ENCODE measurements at places on chromosomes 1 and 21.
A peak's percentile ranks its signal among the peaks of the same experiment; 100 is the strongest.

GRCh38 chr21:19328954-19329353 lies 925.4 kb upstream of the TMPRSS15 start:
- no peak for DNase-seq

- no peak for DNase-seq
Observed at GRCh38 chr1:198756470-198756869, 117.6 kb downstream of the PTPRC start.

DNA sequence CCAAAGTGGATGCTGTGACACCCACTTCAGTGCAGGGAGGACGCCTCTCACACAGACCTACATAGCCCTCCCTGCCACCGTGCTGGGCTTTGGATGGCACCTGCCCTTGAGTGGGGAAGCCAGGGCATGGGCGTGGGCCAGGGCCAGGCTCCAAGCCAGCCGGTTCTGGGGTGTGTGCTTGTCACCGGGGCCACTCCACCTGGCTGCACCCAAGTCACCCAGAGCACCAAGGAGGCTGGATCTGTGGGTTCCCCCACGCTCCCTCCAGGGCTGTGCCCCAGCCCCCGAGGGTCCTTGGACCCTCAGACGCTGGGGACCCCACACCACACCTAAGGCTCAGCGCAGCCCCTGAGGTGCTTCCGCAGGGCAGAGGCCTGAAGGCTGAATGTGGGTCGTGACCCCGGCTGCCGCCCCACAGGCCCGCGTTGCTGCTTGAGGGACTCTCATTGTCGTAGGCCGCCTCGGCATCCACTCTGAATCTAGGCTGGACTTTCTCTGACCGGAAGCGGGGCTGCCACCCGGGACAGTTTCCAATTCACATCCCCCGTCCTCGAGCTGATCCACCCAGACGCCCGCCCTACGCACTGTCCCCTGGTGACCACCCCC lies 1.5 kb downstream of the MXRA8 start:
- DNase-seq = no peak

- peak; percentile 60 for DNase-seq
Observed at GRCh38 chr1:39272027-39272797, 67.7 kb downstream of the MACF1 start.

DNA sequence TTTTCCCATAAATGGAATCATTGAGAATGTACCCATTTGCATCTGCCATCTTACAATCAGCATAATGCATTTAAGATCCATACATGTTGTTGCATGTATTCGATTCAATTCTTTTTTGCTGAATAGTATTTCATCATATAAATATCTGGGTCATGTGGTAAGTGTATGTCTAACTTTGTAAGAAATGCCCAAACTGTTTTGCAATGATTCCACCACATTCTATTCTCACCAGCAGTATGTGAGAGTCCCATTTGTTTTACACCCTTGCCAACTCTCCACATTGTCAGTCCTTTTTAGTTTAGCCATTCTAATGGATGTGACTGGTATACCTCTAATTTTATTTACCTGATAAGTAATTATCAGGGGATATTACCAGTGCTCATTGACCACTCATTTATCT lies 115.8 kb upstream of the PBX1 start:
- no peak for DNase-seq

GRCh38 chr1:21782349-21782867 lies 541 bp downstream of the USP48 start:
- DNase-seq = peak; percentile 55

GRCh38 chr1:226712742-226713419 lies 26.2 kb downstream of the ITPKB start:
- DNase-seq = no peak

DNA sequence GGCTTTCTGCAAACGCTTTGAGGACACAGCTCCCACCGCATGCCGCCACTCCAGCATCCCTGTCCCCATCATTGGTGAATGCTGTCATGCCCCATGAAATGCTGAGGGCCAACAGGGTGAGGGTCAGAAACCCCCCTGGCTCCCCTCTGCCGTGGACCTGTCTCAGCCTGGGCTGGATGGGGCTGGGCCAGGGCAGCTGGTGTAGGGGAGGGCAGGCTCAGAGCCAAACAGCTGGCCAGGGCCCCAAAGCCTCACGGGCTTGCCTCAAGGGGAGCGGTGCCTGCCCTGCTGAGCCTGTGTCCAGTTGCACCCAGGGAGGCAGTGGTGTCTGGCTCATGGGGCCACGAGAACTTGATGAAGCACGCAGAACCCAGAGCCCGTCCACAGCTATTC lies 49.7 kb downstream of the S100B start:
- DNase-seq = no peak

GRCh38 chr21:45578811-45579381 lies 36.7 kb upstream of the SLC19A1 start:
- DNase-seq = no peak

- no peak for DNase-seq
Observed at GRCh38 chr1:107196973-107197562, 56.2 kb downstream of the NTNG1 start.

- DNase-seq = no peak
Observed at GRCh38 chr1:62727656-62728407, 39.6 kb upstream of the DOCK7 start.

DNA sequence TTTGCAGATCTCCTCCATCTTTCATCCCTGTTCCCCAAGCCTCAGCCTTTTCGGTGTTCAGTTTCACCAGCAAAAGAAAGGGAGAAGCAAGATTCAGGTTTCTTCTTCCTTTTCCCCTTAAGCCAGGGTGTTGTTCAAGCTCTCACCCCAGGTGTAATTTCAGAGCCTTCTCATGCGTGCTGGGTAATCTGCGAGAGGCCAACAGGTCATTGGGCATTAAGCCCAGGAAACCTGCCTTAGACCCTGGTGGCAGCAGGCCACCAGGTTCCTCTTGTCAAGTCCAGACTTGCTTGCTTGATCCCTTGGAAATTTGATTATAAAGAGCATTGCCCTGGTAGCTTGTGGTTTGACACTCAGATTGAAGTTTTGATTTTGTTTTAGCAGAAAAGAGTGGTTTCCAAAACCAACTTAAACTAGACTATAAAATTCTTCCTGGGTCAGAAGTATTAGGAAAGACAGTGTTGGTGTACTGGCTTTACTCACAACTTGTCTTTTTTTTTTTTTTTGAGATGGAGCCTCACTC lies 6.9 kb downstream of the AKR1A1 start:
- DNase-seq = no peak

DNA sequence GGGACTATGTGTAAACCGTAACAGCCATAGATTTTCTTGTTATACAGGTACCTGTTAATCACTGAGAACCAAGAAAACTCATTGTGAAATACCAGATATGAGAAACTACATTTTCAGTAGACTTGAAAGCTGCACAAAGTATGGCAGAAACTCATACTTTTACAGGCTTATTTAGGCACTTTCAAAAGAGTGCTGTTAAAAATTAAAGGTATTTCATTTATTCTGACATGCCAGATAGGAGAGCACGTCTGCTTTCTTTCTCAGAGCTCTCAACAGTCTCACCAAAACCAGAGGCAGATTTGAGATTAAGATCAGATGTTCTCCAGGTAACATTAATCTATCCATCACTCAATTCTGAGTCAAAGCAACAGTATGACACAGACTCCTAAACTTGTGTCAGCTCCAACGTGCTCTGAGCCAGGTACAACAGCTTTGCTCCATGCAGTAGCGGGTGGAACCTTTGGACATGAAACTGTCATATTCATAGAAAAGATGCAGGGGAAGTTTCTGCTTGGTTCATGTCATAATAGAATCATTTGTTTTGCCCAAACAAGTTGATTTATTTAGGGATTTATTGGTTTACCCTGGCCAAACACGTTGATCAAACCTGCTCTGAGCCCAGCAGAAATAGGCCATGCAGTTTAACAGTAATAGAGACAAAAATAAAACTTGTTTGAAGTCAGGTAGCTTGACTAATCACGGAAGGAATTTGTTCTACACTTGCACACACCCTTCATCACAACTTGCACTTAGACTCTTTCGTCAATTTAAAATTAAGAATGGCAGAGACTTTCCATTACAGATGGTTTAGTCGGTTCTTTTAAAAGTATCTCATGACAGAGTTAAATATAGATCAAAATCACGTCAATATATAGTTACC lies 20.8 kb upstream of the TSNAX start:
- DNase-seq = no peak

GRCh38 chr1:46523496-46524353 lies 27.7 kb downstream of the KNCN start:
- peak; percentile 76 for DNase-seq

DNA sequence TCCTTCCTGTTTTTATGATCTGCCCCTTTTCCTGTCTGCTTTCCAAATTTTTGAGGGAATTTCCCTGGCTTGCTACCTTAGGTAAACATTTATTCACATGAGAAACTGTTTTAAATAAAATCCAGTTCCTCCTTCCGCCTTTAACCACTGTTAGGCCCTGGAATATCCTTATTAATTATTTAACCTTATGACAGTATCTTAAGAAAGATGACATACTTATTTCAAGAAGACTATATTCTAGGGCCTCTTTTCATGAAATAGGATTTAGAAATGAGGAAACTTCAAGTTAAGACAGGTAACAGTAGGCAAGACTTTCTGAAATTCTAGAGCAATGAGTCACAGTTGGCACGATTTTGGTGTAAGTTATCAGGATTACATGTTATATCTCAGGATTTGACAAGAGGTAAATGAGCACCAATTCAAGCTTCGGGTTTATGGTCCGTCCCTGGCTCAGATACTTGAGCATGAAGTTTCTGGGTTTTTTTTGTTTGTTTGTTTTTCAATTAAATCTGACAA lies 2.0 kb upstream of the TNFSF18 start:
- DNase-seq = no peak

GRCh38 chr1:94326329-94326728 lies 88.9 kb upstream of the ARHGAP29 start:
- DNase-seq = no peak

GRCh38 chr1:66399888-66400529 lies 133.9 kb upstream of the SGIP1 start:
- no peak for DNase-seq

- no peak for DNase-seq
Observed at GRCh38 chr1:81654147-81654546, 146.6 kb upstream of the ADGRL2 start.

DNA sequence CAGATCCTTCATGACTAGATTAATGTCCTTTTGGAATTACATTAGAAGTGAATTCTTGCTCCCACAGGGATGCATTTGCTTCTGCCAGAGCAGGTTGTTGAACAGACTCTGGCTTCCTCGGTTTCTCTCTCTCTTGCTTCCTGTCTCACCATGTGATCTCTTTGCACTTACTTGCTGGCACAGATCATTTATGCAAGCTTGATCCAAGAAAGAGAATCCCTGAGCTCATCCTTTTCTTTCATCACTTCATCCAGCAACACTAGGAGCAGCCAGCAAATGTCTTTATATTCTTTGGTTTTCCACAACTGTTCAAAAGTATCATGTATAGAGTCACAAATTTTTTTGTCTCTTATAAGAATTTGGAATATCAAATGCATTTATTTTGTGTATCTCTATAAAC lies 313.5 kb downstream of the ZNF326 start:
- no peak for DNase-seq

GRCh38 chr1:246159279-246160227 lies 347.5 kb downstream of the SMYD3 start:
- no peak for DNase-seq

DNA sequence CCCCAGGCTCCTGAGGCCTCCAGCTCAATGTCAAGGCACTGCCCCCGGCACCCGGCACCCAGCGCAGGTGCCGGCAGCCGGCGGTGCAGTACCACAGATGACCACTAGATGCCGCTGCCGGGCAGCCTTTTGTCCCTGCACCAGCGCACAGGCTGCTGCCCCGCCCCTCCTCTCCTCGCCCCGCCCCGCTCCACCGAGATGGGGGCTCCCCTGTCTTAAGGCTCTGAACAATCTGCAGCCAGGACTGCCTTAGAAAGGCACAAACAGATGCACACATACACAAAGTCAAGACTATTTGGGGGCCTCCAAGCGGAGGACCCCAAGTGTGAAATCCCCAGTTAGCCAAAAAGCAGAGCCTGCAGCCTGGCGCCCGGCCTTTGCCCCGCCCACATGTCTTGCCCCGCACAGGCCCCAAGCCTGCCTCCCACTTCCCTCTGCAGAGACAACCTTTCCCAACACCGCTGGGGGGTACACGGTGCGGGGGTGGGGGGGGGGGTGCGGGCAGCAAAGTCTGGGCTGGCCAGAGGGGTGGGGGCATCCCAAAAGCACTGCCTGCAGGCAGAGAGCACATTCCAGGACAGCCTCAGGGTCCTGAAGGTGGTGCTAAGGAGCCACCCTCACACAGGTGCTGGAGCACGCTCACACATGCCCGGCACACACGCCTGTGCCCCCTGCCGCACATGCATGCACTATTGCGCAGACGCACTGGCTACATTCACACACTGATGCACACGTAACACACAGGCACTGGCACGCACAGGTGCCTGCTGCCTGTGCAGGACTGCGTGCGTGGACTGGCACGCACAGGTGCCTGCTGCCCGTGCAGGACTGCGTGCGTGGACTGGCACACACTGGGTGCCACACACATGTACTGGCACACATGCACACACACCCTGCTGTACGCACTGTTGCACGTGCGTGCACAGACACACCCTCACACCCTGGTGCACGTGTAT lies 37.1 kb downstream of the ARHGEF16 start:
- DNase-seq = peak; percentile 18

DNA sequence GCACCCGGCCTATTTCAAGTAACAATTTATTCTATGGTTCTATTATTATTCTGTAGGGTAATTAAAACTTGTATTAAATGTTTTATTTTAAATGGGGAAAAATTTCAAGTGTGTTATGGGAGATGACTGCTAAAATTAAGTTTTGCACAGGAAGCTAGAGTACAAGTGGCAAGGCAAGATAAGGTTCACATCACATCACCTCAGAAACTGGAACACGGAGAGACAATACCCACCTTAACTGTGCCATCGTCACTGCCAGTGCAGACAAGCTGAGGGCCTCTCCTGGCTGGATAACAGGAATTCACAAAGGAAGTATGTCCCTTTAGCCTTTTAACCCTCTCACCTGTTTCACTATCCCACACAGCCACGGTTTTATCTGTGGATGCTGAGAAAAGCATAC lies 7.6 kb downstream of the SNRNP40 start:
- DNase-seq = no peak

DNA sequence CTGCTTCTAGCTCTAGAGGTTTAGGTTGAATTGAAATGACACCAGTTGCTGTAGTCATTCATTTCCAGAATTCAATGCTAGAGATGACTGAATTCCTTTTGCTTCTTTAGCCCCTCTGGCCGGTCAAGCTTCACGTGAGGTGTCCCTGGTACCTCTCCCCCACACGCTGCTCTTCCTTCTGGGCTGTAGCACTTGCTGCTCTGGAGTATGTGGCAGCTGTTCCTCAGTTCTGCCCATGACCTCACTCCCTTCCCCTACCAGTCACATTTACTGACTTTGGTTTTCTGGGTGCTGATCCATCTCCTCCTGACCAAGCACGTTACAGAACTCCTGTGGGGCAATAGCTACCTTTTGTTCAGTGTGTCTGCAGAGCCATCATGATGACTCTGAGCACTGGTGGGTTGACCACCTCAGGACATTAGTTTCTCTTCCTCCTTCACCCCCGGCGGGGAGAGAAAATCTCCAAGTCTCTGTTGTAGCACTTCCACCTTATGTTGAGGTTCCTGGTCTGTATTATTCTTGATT lies 128.1 kb downstream of the HHAT start:
- DNase-seq = no peak

GRCh38 chr1:3283849-3284248 lies 170.6 kb upstream of the ARHGEF16 start:
- no peak for DNase-seq

All from NCI-H524 (cell line).